ENCODE measurements at places on chromosomes 2 and 18.

DNA sequence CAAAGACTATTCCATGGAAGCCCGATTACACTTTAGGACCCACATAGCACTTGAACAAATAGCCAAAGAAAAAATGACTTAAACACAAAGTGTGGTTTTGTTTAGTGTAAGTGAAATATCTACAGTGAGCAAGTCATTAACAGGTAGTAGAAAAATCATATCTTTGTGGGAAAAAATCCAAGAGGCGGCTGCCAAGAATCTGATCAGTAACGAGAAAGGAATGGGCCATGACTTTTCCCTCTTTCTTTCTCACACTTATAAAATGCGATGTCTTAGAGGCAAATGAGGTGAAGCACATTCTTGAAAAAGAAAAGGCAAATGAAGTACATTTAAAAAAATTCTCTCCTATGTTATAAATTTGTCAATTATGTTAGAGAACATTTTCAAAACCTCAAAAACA, 12.9 kb upstream of the GEMIN6 start:
- DNase-seq, result no peak

DNA sequence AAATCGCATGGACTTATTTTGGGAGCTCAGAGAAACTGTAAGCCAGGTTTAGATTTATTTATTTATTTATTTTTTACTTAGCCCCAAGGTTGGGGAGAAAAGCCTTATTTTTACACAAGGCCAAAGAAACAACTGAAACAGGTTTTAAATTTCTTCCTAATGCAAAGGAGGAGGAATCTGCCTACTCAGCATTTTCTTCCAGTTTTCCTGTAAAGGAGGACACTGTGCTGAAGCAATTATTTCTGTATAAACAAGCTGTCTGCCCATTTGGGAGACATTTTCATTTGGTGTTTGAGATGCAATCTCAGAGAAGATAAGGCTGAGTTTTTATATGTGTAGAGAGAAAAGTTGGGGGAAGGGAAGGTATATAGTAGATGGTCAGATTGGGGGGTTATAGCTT, 125.0 kb downstream of the ETAA1 start:
- no peak for DNase-seq

- no peak for DNase-seq
Measured at GRCh38 chr18:40365526-40365925, 1589.5 kb upstream of the PIK3C3 start.

DNA sequence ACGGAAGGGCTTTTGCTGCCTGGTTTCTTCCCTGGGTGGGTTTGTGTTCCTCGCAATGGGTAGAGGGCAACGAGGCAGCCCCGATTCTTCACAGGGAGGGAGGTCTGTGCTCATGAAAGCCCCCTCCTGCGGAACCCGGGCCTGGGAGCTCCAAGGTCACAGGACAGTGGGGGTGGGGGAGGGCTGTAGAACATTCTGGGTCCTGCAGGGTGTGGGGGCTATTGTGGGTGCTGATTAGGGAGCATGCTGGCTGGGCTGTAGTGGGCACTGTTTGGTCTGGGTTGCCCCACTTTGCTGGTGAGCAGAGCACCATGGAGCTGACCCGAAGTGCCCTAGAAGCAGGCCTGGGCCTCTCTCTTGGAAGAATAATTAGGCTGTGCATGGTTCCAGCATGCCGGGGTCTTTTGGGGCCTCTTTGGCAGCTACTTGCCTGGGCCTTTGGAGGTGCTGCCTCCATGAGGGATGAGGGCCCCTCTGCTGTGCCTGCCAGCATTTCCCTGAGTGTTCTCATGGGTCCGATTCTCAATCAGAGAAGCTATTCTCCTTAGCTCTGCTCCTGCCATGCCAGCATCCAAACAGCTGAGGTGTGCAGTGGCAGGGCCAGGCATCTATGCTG, 232.2 kb upstream of the HS6ST1 start:
- no peak for DNase-seq

- DNase-seq, result no peak
Measured at GRCh38 chr18:25423267-25423666, 71.3 kb upstream of the ZNF521 start.

- no peak for DNase-seq
Measured at GRCh38 chr18:37582261-37582660, 16.7 kb upstream of the CELF4 start.

- DNase-seq, result no peak
Measured at GRCh38 chr2:25505622-25506021, 163.9 kb upstream of the DNMT3A start.

GRCh38 chr2:20093263-20094141, 42.1 kb upstream of the LAPTM4A start:
- DNase-seq, result peak; percentile 88

DNA sequence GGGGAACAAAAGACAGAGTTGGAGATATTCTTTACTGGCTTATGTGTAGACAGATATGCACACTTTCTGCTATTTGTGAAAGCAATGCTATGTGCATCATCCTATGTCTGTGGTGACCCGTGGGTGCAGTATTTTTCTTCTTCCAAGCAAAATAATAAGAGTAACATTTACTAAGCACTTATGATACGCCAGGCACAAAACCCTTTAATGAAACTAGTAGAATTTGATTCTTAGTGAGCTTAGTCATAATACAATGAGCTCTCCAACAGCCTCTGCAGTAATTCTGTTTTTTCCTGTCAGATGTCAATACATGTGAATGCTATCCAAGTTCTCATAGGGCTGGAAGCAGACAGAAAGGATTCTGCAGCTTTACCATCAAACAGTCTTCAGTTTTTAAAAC, 130.6 kb downstream of the RAD51AP2 start:
- DNase-seq, result no peak

GRCh38 chr2:222241128-222241870, 57.5 kb downstream of the PAX3 start:
- DNase-seq, result no peak

DNA sequence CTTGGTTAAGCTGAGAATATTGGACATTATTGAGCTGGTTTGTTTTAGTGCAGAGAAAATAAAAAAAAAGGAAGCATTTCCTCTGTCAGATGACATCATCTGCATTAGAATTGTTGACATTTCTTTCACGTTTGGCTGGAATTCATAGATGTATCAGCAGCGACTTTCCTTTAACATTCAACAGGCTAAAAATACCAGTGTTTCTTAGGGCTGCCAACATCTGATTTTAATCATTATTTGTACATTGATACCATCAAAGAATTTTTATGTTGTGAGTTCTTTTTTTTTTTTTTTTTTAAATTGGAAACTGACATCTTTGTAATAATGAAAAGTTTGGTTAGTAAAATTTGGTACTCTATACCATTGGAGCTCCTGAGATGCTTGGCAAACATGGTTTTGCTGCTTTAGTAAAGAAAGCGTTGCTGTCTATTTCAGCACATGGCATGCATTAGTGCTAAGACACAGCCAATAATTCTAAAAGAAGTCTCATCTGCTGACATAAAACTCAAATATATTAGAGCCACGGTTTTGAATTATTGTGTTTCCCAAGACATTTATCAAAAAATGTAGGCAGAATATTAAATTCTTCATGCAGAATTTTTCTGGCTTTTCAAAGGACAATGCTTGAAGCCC, 33.6 kb downstream of the GTF2A1L start:
- no peak for DNase-seq

DNA sequence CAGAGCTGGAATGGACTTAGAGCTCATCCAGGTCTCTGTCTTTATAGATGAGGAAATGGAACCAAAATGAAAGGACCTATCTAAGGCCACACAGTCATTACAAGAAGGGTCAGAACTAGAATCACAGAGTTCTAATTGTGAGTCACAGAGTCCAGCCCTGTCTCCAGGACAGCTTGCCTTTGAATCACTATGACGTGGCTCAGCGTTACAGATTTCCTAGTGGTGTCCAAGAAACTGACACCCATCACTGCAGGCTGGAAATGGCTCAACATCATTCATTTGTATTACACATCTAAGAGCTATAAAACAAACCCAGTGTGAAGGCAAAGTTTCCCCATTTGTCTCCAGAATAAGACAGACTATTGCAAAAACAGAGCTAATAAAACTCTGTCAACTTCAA, 164.3 kb upstream of the SIX2 start:
- DNase-seq, result no peak

GRCh38 chr2:70367722-70368323, 66.0 kb upstream of the FAM136A start:
- DNase-seq, result no peak

DNA sequence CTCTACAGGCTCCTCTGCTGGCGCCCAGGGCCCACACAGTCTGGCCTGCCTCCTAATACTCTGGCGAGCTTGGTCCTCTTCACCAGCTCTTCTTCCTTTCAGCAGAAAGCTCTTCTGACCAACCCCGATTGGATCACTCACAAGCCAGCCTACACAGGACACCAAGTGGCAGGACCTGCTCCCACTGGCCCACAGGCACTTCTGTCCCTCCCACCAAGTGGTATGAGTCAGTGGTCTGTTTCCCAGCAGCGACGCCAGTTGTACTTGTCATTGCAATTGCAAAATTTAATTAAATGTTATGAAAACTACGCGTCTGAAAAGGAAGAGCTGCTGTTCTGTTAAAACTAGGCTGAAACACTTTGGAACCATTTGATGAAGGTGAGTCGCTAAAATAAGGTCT, 46.7 kb downstream of the NDUFA10 start:
- DNase-seq, result no peak

DNA sequence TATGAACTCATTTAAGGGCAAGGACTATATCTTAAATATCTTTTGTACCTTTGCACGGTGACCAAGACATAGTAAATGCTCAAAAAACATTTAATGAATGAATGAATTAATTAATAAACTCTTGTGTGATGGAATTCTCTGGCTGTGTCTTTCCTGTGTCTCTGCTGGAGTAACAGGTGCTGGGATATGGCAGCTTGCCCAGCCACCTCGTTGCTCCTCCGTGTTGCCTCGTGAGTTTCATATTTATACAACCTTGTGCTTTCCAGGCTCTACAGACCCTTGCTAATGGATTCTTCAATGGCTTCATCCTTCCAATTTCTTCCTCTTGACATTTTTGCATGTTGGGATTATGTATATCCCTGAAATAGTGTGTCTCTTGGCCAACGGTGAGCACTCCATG, 30.4 kb downstream of the CTAGE1 start:
- no peak for DNase-seq

DNA sequence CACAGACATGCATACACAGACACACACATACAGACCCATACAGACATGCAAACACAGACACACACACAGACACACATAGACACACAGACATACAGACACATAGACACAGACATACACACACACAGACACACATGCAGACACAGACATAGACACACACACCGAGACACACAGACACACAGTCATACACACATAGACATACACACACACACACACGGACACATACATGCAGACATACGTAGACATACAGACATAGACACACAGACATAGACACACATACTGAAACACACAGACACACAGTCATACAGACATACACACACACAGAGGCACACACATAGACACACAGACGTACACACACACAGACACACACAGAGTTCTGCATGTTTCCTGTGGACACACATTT, 26.9 kb downstream of the INHBB start:
- DNase-seq, result no peak

GRCh38 chr18:25979369-25980040, 110.9 kb downstream of the SS18 start:
- DNase-seq, result no peak

- no peak for DNase-seq
Measured at GRCh38 chr18:74068296-74068695, 79.3 kb downstream of the FBXO15 start.

DNA sequence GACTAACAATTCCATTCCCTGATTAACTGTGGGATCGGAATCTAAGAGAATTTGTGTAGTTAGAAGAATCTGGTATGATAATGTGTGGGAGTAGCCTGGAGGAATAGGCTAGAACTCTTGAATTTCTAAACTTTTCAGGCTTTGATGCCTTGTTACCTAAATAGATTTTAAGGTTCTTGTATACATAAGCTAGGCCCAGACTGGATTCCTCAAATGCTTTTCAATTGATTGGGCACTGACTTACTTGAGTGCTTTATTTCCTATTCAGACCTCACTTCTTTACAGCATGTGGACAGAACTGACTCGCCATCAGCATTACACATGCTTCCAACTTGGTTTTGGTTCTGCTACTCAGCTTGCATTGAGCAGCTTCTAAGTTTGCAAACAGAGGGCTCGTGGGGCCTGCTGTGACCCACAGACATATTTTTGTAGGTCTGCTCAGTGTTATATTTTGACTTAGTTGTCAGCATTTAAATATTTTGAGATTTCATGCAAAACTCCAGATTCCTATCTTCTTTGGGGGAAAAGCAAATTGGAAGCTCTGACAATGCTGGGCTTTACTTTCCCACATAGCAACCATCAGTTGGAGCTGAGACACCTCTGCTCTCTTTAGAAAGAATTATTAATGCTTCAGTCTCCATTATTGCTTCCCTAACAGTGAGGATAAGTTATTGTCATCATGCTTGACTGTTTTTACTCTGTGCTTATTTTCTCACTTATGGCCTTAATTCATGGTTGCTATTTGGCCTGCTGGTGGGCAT, 5.7 kb downstream of the PARD3B start:
- no peak for DNase-seq

DNA sequence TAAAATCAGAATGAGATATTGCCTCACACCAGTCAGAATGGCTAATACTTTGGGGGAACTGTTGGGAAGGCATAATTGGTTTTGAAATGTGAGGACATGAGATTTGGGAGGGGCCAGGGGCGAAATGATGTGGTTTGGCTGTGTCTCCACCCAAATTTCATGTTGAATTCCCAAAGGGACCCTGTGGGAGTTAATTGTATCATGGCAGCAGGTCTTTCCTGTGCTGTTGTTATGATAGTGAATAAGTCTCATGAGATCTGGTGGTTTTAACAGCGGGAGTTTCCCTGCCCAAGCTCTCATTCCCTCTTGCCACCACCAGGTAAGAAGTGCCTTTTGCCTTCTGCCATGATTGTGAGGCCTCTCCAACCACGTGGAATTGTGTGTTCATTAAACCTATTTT, 59.6 kb downstream of the CSRNP3 start:
- no peak for DNase-seq

GRCh38 chr2:32932825-32933755, 13.7 kb upstream of the LTBP1 start:
- DNase-seq, result no peak

GRCh38 chr2:85797263-85797660, 43.5 kb downstream of the ATOH8 start:
- no peak for DNase-seq

GRCh38 chr2:30276455-30276911, 45.1 kb downstream of the LBH start:
- no peak for DNase-seq

DNA sequence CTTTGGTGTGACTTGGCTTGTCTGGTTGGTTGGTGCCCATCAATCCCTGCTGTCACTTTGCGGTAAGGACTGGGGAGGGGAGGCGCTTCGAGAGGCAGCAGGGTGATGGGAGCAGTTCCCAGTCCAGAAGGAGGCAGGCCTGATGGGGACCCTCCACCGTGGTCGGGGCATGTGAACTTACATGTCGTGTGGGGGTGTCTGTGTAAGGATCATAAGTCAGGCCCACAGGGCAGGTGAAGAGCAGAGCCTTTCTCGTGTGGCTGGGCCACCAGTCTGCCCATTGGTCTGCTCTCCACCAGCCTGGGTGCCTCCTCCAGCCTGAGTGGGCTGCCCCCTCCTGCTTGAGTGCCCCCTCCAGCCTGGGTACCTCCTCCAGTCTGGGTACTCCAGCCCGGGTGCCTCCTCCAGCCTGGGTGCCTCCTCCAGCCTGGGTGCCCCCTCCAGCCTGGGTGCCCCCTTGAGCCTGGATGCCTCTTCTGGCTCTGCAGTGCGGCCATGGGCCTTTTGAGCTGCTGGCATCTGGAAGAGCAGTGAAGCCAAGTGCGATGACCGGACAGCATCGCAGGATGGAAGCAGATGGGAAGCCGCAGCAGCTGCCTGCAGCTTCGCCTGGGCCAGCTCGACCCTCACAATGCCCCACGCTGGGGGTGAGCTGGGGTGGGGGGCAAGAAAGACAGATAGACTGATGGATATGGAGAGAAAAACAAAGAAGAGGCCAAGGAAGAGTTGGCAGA, 25.0 kb downstream of the ATOH8 start:
- no peak for DNase-seq

GRCh38 chr2:171407676-171408044, 26.1 kb downstream of the METTL8 start:
- no peak for DNase-seq

All from SK-N-SH (cell line).